Testis (tissue), 5 donors: ENCODE measurements at places on chromosomes 7 and 10. TPM values are rescaled to one million over a fixed set of nuclear protein-coding genes. Genes with fewer than 3 reads are reported as not detected.

- no peak for DNase-seq
Observed at GRCh38 chr7:2668401-2668800, 19.6 kb upstream of the AMZ1 start.

GRCh38 chr7:27361522-27361921, 118.9 kb downstream of the EVX1 start:
- peak; percentile 26 for DNase-seq

DNA sequence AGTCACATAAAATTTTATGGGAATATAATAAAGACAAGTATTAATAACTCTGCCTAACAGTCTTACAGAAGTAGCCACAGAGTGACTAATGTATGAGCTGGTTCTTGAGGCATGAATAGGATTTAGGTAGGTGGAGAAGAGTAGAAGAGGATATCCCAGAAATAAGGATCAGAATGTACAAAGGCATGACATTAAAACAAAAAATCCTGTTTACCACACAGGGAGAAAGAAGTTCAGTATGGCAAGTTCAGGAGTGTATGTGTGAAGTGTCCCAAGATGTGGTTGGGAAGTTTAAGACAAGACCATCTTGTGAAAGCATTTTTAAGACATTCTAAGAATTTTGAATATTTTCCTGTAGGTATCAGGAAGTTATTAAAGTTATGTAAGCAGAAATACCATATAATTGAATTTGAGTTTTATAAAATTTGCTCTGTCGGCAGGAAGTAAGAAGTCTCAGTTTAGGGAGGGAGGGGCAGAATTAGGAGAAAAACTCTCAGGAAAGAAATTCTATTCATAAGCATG, 64.7 kb upstream of the CAV2 start:
- DNase-seq = no peak

DNA sequence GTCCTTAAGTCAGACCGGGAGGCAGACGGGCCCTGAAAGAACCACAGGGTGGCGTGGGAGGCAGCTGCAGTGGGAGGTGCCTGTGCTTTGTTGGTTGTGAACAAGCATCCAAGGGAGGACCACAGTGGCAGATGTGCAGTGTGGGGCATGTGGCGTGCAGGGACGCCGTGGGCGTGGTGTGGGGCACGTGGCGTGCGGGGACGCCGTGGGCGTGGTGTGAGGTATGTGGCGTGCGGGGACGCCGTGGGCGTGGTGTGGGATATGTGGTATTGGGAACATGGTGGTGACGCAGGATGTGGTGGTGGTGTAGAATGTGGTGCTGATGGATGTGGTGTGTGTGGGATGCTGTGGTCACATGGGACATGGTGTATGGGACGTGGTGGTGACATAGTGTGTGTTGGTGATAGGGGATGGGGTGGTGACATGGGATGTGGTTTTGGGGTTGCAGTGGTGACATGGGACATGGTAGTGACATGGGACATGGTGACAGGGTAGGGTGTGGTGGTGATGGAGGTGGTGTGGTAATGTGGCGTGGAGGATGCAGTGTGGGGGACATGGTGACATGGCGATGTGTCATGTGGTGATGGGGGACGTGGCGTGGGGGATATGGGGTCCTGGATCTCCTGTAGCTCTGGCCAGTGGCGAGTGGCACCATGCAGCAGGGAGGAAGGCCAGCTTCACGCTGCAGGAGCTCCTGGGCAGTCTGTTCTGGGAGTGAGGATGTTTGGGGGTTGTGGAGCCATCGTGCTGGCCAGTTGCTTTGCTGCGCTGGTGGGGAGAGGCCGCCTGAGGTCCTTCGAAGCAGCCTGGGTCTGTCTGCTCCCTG, 78.8 kb downstream of the INPP5A start:
- DNase-seq = no peak

DNA sequence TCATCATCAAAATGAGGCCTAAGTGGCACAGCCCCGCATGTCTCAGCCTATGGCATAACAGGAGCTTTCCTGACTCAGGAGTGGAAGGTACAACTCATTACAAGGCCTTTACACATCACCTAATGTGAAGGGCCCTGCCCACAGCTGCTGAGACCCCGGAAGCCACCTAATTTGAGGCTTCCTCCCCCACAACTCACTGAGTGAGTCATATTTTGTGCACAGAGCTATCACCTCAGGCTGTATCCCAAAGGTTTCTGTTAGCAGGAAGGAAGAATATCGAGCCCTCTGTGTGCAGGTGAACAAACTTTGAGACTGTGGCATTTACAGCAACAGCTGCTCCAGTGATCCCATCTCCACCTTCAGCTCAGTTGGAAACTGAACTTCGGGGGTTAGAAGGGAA, 20.6 kb downstream of the HTR5A start:
- DNase-seq = no peak

DNA sequence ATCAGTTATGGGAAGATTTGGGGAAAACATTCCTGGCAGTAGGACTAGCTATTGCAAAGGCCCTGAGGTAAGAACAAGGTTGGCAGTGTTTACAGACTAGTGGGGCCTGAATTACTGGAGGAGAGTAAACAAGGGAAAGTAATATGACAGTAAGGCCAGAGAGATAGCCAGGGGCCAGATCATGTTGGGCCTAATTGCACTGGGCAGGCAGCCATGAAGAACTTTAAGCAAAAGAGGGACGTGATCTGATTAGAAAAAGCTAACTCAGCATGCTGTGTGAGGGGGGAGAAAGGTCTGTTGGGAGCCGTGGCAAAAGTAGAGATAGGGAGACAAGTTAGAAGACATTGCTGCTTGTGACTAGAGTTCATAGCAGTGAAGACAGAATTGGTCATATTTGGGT, 9.2 kb downstream of the NUP42 start:
- no peak for DNase-seq

DNA sequence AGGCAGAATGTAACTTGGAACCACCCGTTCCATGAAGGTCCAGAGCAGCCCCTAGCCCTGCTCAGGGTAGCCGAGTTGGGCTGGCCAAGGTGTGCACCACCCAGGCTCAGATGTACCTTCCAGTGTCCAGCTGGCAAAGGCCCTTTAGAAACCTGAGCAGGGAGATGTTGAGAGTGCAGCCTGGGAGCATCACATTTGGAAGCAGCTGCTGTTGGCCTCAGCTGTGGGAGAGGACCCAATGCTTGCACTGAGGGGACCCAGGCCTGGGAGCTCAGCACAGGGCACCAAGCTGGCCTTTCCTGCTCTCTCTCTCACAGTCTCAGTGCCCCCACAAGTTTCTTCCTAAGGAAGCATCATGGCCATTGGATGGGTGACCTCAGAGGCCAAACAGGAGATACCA, 33.5 kb downstream of the ANXA8 start:
- DNase-seq = no peak

GRCh38 chr7:79982141-79982770, 152.4 kb upstream of the GNAI1 start:
- DNase-seq = no peak

DNA sequence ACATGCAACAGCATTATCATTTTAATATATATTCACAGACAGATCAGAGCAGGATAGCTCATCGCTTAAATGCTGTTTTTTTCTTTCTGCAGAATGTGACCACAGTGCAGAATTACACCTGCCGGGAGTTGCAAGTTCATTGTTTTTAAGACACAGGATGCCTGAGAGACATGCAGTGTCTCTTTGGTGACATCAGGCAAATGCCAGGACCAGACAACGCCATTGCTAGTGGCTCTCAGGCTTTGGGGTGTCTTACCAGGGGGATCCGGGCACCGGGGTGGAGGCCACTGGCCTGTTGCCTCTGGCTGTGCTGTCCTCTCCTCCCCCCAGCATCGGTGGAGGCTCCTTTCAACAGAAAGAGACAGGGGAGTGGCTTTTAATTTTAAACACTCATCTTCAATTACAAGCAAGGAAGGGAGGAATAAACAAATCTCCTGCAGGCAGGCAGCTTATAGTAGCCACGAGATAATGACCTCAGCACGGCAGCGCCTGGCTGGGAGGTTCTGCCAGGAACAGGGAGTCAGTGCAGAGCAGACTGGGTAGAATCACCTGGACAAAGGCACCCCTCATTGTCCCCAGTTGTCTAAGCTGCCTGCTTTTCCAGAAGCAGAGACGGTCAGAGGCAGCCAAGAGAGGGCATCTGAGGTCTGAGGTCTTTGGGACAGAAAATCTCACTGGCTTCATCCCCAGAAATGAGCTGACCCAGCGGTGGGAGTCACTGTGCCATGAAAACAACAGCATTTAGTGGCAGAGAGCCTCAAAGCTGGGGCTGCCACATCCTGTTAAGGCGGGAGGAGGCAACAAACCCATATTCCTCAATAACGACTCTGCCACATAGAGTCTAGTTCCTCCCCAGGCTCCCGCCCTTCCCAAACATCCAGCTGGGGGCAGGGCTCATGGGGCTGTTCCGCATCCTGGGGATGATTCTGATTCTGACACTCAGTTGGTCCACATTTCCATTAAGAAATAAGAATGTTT, 148.4 kb downstream of the TCERG1L start:
- no peak for DNase-seq

RBP3 gene
- 0.25 TPM for total RNA-seq

SSC4D gene
- 2.3 TPM for total RNA-seq

STX1A gene
- 28.2 TPM for total RNA-seq

PRF1 gene
- 1.8 TPM for total RNA-seq

LRIT1 gene
- total RNA-seq = 6.6 TPM

SPDYE6 gene
- 5.2 TPM for total RNA-seq

TFEC gene
- 4.1 TPM for total RNA-seq
